ENCODE measurements at places on chromosomes 11 and 22. TPM values are rescaled to one million over a fixed set of nuclear protein-coding genes. Genes with fewer than 3 reads are reported as not detected.
A peak's percentile ranks its signal among the peaks of the same experiment; 100 is the strongest.

DNA sequence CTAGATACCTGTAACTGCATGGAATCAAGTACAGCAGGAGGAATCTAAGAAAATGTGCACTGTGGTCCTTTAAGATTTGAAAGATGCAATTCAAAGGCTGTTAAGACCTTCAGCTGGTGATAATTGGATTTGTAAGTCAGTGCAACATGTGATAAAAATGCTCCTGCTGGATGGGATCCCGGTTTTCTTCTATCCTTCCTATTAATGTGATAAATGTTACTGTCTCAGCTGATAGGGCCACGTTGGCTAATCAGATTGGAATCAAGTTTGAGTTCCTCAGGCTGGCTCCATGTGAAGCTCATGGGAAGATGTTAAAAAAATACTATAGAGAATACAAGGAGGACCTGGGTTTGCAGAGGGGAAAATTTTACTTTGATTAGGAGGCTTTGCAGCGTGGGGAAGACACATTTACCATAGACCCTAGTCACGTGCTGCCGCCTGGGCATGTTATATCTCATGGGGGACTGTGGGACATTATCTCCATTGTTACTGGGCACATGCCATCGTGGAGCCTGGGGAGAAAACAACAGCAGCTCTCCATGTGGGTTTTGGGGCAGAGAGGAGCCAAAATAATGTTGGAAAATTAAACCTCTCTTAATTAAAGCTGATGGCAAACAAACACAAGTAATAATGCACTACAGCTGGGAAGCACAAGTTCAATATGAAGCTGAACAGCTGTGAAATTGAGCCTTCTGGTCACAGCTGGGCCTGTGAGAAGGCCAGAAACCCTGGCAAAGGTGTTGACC, 652.5 kb downstream of the NTM start:
- no peaks in the 10 kb centered on the region for H3K27me3 ChIP-seq
- no peak overlapping the region for H3K4me3 ChIP-seq
- DNase-seq, result no peak
- H3K36me3 ChIP-seq, result no peaks in the 10 kb centered on the region
- no peak overlapping the region for H3K27ac ChIP-seq
- no peaks in the 10 kb centered on the region for H3K4me1 ChIP-seq

CDCA5 gene
- total RNA-seq, result 1.0 TPM

F2 gene
- 0.19 TPM for total RNA-seq

TMEM151A gene
- total RNA-seq, result not detected

PPP1R14B gene
- total RNA-seq, result 110 TPM

- no peak for DNase-seq
- H3K36me3 ChIP-seq, result no peaks in the 10 kb centered on the region
- H3K27me3 ChIP-seq, result no peaks in the 10 kb centered on the region
- no peaks in the 10 kb centered on the region for H3K4me1 ChIP-seq
These were observed 1060.1 kb downstream of the NTM start for GRCh38 chr11:132430429-132431062.

DNA sequence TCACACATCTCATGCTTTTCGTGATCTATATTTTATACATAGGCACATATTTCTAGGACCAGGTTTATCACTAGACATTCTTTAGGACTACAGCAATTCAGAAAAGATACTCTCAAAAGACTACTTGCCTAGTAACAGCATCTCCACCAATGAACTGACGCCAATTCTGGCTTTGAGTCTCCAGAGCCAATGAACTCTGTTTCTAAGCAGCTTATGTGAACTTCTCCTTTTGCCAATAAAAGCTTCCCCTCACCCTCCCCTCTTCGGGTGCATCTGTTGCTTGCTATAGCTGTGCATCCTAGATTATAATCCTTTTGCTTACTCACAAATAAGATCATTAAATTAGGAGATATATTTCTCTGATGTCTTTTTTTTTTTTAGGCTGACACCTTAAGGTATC, 11.4 kb upstream of the ANKK1 start:
- no peaks in the 10 kb centered on the region for H3K36me3 ChIP-seq
- DNase-seq, result no peak
- no peak overlapping the region for H3K4me3 ChIP-seq
- H3K4me1 ChIP-seq, result no peaks in the 10 kb centered on the region
- no peak overlapping the region for H3K27ac ChIP-seq

RBM7 gene
- total RNA-seq, result 37.9 TPM

DNA sequence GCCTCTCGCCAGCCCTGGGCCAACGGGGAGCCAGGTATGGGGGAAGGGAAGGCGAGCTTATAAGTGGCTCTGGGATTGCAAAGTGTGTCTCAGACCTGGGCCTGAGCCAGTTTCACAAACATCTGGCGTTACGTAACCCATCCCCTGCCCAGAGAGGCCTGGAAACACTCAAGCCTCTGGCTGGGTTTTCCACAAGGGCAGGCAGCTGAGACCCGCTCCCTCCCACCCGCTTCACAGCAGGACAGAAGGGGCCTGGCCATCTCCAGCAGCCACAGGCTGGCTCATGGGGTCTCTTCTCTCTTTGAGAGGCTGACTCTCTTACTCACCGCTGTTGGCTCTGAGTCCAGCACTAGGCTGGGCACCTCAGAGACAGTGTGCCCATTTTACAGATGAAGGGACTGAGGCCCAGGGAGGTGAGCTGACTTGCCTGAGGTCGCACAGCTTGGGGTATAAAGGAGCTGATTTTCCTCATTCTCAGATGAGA, 44.5 kb downstream of the TRIOBP start:
- DNase-seq, result peak; percentile 85
- H3K27me3 ChIP-seq, result no peaks in the 10 kb centered on the region
- H3K36me3 ChIP-seq, result no peaks in the 10 kb centered on the region
- no peak overlapping the region for H3K27ac ChIP-seq
- H3K4me1 ChIP-seq, result no peaks in the 10 kb centered on the region

ADSL gene
- total RNA-seq, result 40.5 TPM

DNA sequence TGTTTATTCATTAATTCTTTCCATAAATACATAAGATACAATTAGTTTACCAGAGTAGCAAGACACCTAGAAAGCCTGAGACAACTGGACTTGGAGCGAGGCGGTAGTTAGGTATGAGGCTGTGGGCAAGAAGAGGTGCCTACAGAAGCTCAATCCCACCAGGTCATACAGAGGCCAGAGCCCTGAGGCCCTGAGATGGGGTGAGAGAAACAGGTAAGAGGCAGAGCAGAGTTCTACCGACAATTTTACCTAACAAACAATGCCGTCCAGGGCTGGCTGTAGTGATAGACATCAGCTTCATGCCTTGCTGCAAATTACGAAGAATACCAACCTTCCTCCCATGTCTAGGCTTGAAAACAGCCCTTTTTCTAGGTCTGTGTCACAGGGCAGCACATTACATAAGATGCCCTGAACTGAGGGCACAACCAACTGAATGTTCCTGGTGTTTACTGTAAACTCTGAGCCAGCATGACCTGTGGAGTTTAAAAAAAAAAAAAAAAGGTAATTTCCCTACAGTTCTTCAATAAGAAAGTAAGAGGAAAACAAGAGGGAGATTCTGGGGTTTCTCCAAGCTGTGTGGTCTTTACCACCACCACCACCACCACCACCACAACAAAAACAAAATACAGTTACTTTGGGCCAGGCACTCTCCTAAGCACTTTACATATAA, 105.8 kb downstream of the GAB2 start:
- H3K27ac ChIP-seq, result no peak overlapping the region
- DNase-seq, result no peak

- no peaks in the 10 kb centered on the region for H3K27me3 ChIP-seq
- peaks cover 2% of the 10 kb centered on the region for H3K4me1 ChIP-seq
- H3K4me3 ChIP-seq, result no peak overlapping the region
These were observed 137.6 kb upstream of the TTC12 start for GRCh38 chr11:113176599-113177360.

GRCh38 chr11:85941380-85941973, 86.3 kb downstream of the CCDC83 start:
- H3K4me1 ChIP-seq, result no peaks in the 10 kb centered on the region
- no peak overlapping the region for H3K27ac ChIP-seq
- DNase-seq, result peak; percentile 69
- no peaks in the 10 kb centered on the region for H3K27me3 ChIP-seq

EHF gene
- total RNA-seq, result not detected

- no peaks in the 10 kb centered on the region for H3K4me1 ChIP-seq
- H3K4me3 ChIP-seq, result no peak overlapping the region
- no peak overlapping the region for H3K27ac ChIP-seq
- H3K36me3 ChIP-seq, result no peaks in the 10 kb centered on the region
- DNase-seq, result no peak
These were observed 8.3 kb downstream of the KIRREL3 start for GRCh38 chr11:126992065-126992803.

GRCh38 chr11:72036687-72037086, 38.0 kb downstream of the IL18BP start:
- peaks cover 13% of the 10 kb centered on the region for H3K4me1 ChIP-seq
- DNase-seq, result no peak
- H3K27me3 ChIP-seq, result no peaks in the 10 kb centered on the region
- H3K4me3 ChIP-seq, result no peak overlapping the region

- H3K27ac ChIP-seq, result no peak overlapping the region
- DNase-seq, result no peak
- H3K4me3 ChIP-seq, result no peak overlapping the region
These were observed 18.4 kb downstream of the DEUP1 start for GRCh38 chr11:93348930-93349329.

DNA sequence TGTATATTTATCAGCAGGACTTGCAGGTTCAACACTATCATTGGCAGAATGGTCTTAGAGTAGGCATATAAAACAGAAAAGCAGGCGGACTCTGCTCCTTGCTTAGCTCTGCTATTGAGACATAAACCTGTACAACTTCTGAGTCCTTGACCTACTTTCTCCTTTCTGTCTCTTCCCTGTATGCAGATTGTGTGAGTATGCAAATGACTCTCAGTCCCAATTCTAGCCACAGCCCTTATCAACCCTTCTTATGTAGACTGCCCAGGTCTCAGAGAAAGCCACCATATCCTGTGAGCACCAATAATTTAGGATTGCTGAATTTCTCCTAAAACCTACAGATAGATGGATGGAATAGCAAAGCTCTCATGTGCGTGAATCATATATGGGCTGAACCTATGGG, 367.6 kb upstream of the DDI1 start:
- H3K27ac ChIP-seq, result no peak overlapping the region
- DNase-seq, result no peak
- H3K4me1 ChIP-seq, result no peaks in the 10 kb centered on the region
- no peaks in the 10 kb centered on the region for H3K27me3 ChIP-seq
- H3K4me3 ChIP-seq, result no peak overlapping the region

GRCh38 chr11:60336767-60337391, 9.8 kb downstream of the MS4A6E start:
- H3K27me3 ChIP-seq, result no peaks in the 10 kb centered on the region
- DNase-seq, result no peak
- H3K4me1 ChIP-seq, result no peaks in the 10 kb centered on the region
- no peak overlapping the region for H3K27ac ChIP-seq
- no peak overlapping the region for H3K4me3 ChIP-seq

GRCh38 chr11:48141475-48142122, 75.0 kb upstream of the OR4B1 start:
- H3K36me3 ChIP-seq, result peaks cover 6% of the 10 kb centered on the region
- no peak overlapping the region for H3K27ac ChIP-seq
- H3K4me1 ChIP-seq, result no peaks in the 10 kb centered on the region
- no peaks in the 10 kb centered on the region for H3K27me3 ChIP-seq
- DNase-seq, result no peak

PNPLA5 gene
- not detected for total RNA-seq

DNA sequence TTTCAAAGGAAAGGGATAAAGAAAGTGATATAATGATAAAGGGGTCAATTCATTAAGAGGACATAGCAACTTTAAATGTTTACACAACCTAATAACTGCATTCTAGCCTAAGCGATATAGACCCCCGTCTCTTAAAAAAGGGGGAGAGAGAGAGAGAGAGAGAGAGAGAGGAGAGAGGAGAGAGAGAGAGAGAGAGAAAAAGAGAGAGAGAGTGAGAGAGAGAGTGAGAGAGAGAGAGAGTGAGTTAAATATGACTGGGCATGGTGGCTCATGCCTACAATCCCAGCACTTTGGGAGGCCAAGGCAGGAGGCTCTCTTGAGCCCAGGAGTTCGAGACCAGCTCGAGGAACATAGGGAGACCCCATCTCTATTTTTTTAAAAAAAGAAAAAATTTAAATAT, 90.2 kb upstream of the GAL start:
- no peak overlapping the region for H3K27ac ChIP-seq
- no peak for DNase-seq
- H3K36me3 ChIP-seq, result peaks cover 21% of the 10 kb centered on the region
- H3K4me3 ChIP-seq, result no peak overlapping the region
- H3K4me1 ChIP-seq, result no peaks in the 10 kb centered on the region

- H3K27me3 ChIP-seq, result no peaks in the 10 kb centered on the region
- DNase-seq, result no peak
- H3K4me3 ChIP-seq, result no peak overlapping the region
- H3K4me1 ChIP-seq, result no peaks in the 10 kb centered on the region
- no peak overlapping the region for H3K27ac ChIP-seq
These were observed 689.4 kb downstream of the JRKL start for GRCh38 chr11:97079244-97079643.

DNA sequence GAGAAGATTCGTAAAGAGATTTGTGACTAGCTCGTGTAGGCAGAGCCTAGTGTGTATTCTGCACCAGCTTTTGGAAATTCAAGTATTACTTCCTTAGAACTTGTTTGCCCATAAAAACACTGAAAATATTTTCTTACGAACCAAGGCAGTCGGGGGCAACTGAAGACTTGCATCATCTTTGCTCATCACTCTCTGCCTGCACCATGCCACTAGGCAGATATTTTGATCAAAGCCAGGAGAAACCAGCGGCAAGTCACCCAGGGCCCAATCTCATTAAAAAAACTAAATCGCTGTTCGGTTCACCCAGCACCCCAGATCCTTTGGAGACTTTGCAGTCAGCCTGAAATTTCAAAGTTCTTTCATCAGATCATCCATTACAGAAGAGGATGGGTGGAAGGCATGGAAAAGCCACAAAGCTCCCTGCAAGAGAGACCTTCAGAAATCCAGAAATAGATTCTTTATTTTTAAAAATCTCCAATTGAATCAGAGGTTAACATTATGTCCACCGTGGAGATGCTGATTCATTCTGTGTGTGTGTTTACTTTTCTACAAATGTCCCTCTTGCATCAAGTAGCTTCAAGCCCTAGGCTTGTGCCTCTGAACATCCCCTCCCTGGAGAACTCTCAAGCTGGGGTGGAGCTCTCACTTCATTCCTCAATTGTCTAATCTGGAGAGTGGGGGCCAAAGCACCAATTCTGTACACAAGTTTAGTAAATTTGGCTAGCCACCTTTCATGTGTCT, 78.4 kb downstream of the ETS1 start:
- H3K4me1 ChIP-seq, result peaks cover 8% of the 10 kb centered on the region
- no peak for DNase-seq
- no peak overlapping the region for H3K4me3 ChIP-seq
- H3K27me3 ChIP-seq, result no peaks in the 10 kb centered on the region
- H3K36me3 ChIP-seq, result no peaks in the 10 kb centered on the region

GNAZ gene
- 6.1 TPM for total RNA-seq

UPK2 gene
- total RNA-seq, result not detected

CCS gene
- total RNA-seq, result 25.7 TPM

- DNase-seq, result no peak
- H3K27me3 ChIP-seq, result no peaks in the 10 kb centered on the region
- no peak overlapping the region for H3K27ac ChIP-seq
- no peaks in the 10 kb centered on the region for H3K4me1 ChIP-seq
- H3K4me3 ChIP-seq, result no peak overlapping the region
- no peaks in the 10 kb centered on the region for H3K36me3 ChIP-seq
These were observed 76.9 kb downstream of the DSCAML1 start for GRCh38 chr11:117720061-117720511.
